Stimulated activated CD8-positive, alpha-beta memory T cell treated with anti-CD3 and anti-CD28 coated beads, Interleukin-12 subunit alpha, Interleukin-12 subunit beta, amount 100 ng/mL, for 1 hour (primary cell): ENCODE measurements at places on chromosomes 13 and 19.

DNA sequence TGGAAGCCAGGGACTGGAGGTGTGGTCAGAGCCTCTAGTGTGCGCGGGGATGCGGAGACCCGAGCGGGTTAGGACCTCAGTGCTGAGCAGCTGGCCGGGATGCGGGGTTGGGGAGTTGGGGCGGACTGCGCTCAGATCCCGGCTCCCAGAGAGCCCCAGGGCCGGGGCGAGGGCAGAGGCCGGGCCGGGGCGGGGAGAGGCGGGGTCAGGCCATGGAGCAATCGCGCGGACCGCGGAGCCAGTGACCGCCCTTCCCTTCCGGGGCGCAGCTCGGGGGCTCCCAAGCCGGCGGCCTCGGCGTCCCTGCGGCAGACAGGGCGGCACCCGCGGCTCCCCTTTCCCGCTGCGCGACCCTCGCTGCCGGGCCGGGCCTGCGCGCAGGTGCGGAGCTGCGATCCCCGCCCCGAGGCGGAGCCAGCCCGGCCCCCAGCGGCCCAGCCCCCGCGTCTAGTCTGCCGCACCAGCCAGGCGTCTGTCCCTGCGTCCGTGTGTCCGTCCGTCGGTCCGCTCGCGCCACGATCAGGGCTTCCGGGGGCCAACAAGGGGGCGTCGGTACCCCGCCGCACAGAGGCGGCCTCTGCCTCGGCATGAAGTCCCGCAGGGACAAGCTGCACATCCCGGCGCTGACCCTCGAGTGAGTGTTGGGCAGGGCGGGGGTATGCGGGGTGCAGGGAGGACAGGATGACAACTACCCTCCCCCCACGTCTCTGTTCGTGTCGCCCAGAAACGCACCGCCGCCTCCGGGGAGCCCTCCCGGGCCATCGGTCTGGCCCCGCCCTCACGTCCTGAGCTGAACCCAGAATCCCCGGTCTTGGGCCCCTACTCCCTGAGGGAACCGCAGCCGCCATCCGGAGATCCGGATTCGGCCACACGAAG, 12.4 kb downstream of the MAST3 start:
- no peak for DNase-seq

- DNase-seq = no peak
These were observed at the start of gene HSD17B14 for GRCh38 chr19:48836089-48837017. HSD17B14 (minus strand) TSS chr19:48836491; CDS start chr19:48836411, 80 bp downstream.

GRCh38 chr19:38395381-38396114, 7.1 kb downstream of the SPRED3 start:
- DNase-seq = no peak

GRCh38 chr13:24861617-24862362, 97.8 kb downstream of the RNF17 start:
- no peak for DNase-seq

- DNase-seq = no peak
These were observed 202.2 kb upstream of the STARD13 start for GRCh38 chr13:33487575-33488243.

DNA sequence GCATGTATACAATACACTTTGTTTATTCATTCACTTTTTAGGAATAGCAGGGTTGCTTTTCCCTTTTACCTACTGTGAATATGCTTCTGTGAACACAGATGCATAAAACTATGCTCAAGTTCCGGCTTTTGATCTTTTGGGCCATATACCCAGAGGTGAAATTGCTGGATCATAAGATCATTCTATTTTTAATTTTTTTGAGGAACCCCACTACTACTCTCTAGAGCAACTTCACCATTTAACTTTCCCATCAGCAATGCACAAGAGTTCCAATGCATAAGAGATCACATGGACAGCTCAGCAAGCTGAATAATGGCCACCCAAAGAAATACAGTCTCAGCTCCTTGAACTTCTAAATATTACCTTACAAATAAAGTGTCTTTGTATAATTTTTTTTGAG, 17.0 kb upstream of the SIGLEC10 start:
- no peak for DNase-seq

GRCh38 chr13:87198371-87198770, 472.8 kb upstream of the SLITRK5 start:
- DNase-seq = no peak

DNA sequence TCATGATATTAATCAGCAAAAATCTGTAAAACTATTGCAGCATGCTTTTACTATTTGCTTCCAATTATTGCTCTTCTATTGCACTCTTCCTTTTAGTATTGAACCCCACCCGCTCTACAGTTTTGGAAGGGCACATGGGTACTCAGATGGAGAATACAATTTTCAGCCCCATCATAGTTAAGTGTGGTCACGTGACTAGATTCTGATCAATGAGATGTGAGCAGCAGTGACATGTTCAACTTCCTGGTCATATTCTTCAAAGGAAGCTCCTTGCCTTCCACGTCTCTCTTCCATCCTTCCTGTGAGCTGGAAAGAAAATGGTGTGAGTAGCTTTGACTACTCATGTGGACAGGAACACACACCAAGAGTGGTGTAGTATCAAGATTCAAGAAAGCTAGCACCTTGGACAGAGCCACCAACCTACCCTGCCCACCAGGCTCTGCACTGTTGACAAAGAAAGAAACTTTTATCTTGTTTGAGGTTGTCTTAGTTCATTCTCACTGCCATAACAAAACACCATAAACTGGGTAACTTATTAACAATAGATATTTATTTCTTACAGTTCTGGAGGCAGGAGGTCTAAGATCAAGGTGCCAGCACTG, 3.8 kb upstream of the FGF14 start:
- DNase-seq = no peak

DNA sequence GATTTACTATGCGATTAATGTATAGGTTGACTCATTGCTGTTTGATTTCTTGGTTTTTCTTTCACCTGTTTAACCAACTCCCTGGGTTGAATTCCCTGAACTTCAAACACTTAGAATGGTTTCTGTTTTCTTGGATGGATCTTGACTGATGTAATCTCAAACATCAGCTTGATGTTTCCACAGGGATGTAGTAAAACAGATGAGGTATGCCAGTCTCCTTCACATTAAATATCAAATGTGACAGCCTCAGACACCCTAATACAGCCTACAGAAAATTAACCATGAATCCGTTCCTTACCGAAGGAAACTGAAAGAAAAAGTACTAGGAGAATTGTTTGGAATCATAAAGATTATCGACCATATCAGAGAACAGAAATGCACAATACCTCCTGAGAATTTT, 631.2 kb downstream of the GPC5 start:
- DNase-seq = no peak

DNA sequence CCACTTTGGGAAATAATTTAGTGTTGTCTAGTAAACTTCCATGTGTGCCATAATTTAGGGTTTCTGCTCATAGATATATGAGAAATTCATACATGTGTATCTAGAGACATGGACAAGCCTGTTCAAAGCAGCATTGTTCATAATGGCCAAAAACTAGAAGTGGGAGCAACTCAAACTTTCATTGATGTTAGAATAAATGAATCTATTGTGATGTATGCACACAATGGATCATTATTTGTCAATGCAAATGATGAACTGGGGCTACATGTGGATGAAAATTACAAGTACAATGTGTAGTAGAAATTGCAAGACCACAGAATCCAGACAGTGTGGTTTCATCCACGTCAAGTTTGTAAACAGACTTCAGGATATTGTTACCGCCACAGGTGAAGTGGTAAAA, 284.7 kb downstream of the SLC7A1 start:
- no peak for DNase-seq

GRCh38 chr13:27500806-27501534, 50.6 kb upstream of the MTIF3 start:
- no peak for DNase-seq

DNA sequence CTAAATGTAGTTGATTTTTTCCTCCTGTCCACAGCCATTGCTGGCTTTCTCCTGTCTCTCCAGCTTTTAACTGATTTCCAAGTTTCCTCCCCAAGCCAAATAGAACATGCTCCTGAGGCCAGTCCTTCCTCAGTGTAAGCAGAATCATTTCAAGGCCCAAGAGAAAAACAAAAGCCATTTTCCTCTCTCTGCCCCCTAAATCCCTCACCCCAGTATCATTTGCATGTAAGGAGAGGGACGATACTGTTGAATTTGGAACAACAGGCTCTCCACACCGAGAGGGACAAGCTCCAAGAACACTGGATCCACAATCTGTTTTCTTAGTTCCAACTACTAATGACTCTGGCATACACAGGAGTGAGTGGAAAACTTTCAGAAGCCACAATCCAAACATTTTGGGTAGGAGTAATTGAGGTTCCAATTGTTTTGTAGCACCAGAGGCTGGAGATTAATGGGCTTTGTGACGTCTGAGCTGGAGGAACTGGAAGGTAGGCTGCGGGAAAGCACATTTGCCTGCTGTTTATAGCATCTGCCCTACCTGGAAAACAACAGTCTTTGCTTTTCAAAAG, 156.8 kb downstream of the FLT1 start:
- no peak for DNase-seq

DNA sequence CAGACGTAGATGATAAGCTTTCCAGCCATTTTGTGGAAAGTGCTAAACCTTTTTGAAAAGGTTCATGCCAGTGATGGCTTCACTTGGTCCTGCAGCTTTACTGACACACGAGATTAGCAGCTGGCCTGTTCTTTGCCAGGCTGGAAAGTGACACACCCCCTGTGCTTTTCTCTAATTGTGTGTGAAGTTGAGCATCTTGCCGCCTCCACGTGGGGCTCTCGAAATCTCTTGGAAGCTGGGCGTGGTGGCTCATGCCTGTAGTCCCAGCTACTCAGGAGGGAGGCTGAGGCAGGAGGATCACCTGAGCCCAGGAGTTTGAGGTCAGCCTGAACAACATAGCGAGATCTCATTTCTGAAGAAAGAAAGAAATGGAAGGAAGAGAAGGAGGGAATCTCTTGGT, 25.3 kb upstream of the EHD2 start:
- no peak for DNase-seq

- DNase-seq = no peak
These were observed 48.8 kb downstream of the IRS2 start for GRCh38 chr13:109737606-109738005.

GRCh38 chr13:99985886-99986527, 4.4 kb downstream of the ZIC2 start:
- DNase-seq = no peak

DNA sequence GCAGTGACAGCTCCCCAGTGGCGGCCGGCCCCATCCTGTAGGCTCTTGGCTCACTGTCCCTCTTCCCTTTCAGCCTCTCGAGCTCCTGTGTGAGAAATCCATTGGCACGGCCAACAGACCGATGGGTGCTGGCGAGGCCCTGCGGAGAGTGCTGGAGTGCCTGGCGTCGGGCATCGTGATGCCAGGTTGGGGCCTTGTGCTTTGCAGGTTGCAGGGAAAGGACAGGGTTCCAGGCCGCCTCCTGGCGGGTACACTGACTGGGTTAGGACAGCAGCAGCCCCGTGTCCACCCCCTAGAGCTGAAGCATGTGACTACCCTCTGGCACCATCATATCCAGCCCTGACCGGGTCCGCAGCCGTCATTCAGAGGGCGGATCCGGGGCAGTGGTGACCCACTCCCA, 21.5 kb upstream of the QTRT1 start:
- DNase-seq = no peak

DNA sequence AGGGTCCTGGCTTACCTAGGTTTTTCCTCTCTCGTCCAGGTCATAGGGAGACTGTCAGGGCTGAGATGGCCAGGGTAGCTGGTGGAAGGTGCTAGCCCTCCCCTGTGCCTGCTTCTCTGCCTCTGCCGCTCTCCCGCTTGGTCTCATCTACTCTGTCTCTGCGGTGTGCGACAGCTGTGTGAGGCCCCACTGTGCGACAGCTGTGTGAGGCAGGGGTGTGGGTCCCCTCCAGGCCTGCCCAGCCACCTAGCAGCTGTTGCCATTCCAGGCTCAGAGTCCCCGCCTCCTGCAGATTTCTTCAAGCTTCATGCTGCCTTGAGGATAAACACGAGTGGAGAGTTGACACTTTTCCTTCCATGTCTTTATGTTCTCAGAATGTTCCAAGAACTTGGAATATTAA, 53.0 kb downstream of the ARHGEF7 start:
- DNase-seq = no peak

GRCh38 chr19:30364866-30365800, 7.1 kb upstream of the ZNF536 start:
- DNase-seq = no peak

GRCh38 chr13:41188584-41188983, 5.8 kb downstream of the KBTBD7 start:
- no peak for DNase-seq

- DNase-seq = peak; percentile 83
These were observed 5.2 kb upstream of the CEACAM18 start for GRCh38 chr19:51473009-51473707.

DNA sequence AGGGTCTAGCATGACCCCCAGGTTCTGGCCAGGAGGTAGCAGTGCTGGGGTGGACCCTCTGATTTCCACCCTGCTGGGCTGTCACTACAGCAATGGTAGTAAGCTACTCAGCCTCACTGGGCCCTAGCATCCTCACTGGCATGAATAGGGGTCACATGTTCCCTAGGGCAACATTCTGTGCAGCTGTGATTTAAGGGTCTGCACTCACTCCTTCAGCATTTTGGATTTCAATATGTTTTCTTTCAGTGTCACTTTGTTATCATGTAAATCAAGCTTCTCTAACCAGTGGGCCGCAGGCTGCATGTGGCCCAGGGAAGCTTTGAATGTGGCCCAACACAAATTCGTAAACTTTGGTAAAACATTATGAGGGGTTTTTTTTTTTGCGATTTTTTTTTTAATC, 57.8 kb downstream of the SPATA13 start:
- DNase-seq = no peak

DNA sequence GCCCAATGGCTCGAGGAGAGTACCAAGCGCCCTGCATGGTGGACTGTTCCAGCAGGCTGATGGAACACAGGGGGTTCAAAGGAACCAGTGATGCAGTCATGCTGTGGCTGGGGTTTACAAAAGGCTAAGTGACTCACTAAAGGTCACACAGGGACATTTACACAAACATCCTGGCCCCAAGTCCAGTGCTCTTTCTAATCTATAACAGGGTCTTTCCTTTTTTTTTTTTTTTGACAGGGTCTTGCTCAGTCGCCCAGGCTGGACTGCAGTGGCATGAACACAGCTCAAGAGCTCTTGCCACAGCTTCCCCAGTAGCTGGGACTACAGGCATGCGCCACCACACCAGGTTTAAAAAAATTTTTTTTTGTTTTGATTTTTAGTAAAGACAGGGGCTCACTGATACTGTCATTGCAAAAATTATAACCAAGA, 2.8 kb upstream of the SLC25A15 start:
- no peak for DNase-seq

- DNase-seq = no peak
These were observed 10.3 kb downstream of the PALM start for GRCh38 chr19:718991-719512.

- no peak for DNase-seq
These were observed 71.8 kb downstream of the TNFSF11 start for GRCh38 chr13:42645717-42646116.

GRCh38 chr19:41649827-41650226, 23.0 kb upstream of the CEACAM4 start:
- DNase-seq = no peak

GRCh38 chr13:113918981-113919701, 54.7 kb downstream of the C13orf46 start:
- no peak for DNase-seq
